ENCODE measurements at places on chromosomes 16 and 17. TPM values are rescaled to one million over a fixed set of nuclear protein-coding genes. Genes with fewer than 3 reads are reported as not detected.
A peak's percentile ranks its signal among the peaks of the same experiment; 100 is the strongest.

DNA sequence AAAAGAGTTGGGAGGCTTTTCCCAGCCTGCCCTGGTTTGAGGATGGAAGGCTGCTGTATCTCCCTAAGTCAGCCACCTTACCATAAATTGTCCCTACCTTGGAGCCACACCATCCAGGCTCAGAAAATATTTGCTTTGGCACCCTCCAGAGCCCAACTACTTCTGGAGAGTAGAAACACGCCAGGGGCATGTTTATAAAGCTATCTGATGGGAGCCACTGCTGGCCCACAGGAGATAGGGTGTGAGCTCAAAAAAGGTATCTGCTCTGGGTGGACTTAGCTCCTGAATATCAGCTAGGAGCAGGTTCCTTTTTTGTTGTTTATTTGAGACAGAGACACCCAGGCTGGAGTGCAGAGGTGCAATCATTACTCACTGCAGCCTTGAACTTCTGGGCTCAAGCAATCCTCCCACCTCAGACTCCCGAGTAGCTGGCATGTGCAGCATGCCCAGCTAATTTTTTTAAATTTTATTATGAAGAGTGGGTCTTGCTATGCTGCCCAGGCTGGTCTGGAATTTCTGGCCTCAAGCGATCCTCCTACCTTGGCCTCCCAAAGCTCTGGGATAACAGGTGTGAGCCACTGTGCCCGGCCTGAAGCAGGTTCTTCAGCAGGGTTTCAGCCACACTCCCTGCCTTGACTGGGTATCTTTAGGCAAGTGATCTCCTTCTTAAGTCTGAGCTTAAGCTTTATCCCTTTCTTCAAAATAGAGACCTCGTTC, 147.1 kb downstream of the SALL1 start:
- DNase-seq = no peak

DNA sequence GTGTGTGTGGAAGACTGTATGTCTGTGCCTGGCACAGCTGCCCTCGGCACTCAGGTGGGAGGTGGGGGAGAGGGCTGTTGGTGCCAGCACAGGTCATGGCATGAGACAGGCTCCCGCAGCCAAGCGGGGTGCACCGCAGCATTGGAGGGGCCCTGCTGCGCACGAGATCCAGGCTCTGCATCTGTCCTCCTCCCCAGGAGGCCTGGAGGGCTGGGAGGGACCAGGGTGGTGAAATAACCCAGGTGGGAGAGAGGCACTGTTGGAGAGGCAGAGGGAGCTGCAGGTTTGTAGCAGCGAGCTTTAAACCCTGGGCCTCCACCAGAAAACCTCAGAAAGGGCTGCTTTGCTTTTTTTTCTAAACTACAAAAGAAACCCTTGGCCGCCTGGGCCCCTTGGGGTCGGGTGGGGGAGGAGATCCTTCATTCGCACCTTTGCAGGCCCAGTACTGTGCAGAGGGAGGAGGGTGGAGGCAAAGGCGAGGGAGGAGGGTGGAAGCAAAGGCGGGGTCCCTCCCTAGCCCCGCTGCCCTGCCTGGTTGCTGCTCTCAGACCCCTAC, 241.7 kb downstream of the SEC14L1 start:
- no peak for DNase-seq

- DNase-seq = no peak
Measured at GRCh38 chr16:50932348-50932935, 190.6 kb downstream of the CYLD start.

GRCh38 chr16:30947541-30947858, 1.4 kb upstream of the ORAI3 start:
- no peak for DNase-seq

- DNase-seq = no peak
Measured at GRCh38 chr16:19613834-19614233, 58.3 kb downstream of the VPS35L start.

DNA sequence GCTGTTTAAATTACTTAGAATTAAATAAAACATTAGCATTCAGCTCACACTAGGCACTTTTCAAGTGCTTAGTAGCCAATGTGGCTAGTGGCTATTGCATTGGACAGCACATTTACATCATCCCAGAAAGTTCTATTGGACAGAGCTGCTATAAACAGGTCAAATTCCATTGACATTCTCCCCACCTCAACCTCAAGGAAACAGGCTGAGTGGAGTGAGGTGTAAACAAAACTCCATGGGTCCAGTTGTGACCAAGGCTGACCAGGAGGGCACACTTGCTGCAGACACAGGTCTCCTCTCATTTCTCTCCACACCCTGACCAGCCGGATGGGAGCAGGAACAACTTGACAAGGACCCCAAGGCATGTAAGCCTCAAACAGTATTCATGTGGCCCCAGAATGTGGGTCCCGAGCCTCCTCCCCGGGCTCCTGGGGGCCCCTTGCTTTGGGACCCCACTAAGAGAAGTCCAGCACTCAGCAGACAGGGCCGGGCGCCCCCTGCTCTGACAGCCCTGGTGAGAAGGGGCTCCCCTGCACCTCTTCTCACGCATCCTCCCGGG, 488 bp downstream of the C17orf113 start:
- DNase-seq = no peak

GRCh38 chr17:75478508-75478907, 22.1 kb downstream of the TMEM94 start:
- DNase-seq = no peak

DNA sequence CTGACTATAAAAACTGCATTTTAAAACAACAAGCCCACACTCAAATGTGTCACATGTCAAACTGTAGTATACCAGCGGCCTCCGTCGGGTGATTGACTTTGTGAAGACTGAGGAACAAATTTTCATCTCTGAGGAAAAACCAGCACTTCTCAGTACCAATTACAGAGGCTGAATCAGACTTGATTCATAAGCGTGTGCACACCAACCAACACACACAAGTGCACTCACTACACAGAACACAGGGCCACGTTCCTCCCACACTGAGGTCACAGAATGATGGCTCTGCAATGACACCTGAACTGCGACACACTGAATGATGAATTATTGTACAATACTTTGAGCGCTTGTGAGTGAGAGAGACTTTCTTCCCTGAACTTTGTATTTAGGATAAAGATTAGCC, 29.6 kb downstream of the XPO6 start:
- no peak for DNase-seq

DNA sequence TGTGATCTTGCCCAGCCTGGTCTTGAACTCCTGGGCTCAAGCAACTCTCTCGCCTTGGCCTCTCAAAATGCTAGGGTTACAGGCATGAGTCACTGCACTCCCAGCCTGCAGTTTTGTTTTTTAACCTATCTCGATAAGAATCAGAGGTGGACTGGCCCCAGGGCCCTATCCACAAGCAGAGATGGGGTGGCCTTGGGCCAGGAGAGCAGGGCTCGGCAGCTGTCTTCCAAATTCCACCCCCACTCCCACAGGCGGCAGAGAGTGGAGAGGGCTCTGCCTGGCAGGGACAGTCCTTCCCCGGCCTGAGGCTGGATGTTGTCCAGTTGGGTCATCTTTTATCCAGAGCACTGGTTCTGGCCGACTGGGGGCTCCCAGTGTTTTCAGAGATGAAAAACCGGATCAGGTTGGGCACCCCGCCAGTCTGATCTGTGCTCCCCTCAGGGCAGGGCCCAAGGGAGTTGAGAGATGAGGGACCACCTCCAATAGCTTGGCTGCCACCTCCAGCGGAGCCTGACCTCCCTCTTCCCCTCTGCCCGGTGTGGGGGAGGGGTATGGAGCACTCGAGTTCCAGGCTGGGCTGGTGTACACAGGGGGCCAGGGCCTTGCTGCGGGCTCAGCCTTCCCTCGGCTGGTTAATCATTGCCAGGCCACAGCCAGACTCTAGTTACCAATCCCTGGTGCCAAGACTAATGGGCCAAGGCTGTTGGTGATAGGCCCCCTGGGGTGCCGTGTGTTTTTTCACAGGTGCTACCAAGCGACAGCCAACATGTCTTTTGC, 30.3 kb upstream of the MYO15B start:
- DNase-seq = peak; percentile 87

GRCh38 chr16:10918294-10919002, 23.8 kb downstream of the DEXI start:
- DNase-seq = peak; percentile 85

DNA sequence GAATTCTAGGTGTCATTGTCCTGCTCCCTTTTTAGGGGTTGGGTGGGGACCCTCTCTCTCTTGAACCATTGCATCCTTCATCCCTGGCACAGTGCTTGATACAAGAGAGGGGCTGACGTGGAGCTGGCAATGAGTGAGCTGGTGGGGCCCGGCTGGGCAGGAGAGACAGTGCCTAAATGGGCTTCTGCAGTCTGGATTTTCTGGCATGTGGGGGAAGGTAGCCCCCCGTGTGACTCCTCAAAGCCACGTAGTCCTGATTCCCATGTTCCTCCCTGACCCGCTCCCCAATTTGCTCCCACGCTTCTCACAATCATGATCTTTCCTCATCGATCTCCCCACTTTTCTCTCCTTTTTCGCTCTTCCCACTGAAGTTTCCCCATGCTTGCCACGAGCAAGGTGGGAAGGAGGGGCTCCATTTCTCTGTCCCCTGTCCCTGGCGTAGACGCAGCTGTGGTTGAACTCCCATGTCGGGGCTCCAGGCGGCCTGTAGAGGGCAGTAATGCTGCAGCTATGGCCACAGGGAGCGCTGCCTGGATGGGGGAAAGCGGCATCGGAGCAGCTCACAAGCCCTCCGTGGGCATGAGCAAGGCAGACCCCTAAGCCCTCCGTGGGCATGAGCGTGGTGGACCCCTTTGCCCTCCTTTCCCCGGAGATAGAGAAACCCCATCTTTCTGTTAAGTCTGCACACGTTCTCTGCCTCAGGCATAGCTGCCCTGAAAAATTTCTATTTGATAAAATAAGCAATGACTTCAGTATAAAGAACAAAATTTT, 47.5 kb downstream of the HAPSTR1 start:
- peak; percentile 66 for DNase-seq

GRCh38 chr17:39781031-39781860, 43.5 kb downstream of the GRB7 start:
- DNase-seq = no peak

DNA sequence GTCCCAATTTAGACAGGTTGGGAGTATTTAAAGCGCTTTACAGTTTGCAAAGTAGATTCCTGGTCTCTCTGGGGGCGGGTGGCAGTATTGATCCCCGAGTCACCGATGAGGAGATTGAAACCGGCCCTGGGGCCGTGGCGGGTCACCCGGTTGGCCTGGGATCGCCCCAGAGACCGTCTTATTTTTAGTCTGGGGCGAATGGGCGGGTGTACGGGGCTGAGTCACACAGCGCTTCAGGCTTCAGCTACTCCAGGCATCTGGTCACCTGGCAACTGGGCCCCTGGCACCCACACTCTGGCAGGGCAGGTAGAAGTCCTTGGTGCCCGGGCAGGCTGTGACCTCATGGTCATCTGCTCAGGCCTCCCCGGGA, 669 bp downstream of the MIEF2 start:
- peak; percentile 48 for DNase-seq

GRCh38 chr16:28288114-28288513, 4.2 kb upstream of the SBK1 start:
- DNase-seq = no peak

GRCh38 chr17:27980043-27980442, 62.4 kb upstream of the NLK start:
- DNase-seq = no peak

GRCh38 chr16:65545413-65545956, 423.6 kb upstream of the CDH11 start:
- no peak for DNase-seq

GRCh38 chr16:59899940-59900339, 1165.8 kb upstream of the GOT2 start:
- no peak for DNase-seq

DNA sequence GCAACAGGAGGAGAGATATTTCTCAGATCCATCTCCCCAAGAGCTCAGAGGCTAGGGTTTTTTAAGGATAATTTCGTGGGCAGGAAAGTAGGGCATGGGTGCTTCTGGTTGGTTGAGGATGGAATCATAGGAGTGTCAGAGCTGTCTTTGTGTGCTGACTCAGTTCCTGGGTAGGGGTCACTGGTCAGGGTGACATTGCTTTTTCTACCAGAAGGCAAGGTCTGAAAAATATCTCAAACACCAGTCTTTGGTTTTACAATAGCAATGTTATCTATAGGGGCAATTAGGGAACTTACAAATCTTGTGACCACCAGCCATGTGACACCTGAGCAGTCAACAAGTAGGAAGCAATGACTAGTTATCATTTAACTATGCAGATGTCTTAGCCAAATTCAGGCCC, 82.9 kb upstream of the DYNLRB2 start:
- no peak for DNase-seq

GRCh38 chr17:80119839-80120238, 18.5 kb downstream of the GAA start:
- no peak for DNase-seq

CSH2 gene
- 1.8 TPM for total RNA-seq

MEAK7 gene
- 29.7 TPM for total RNA-seq

EVPL gene
- not detected for total RNA-seq

NQO1 gene
- 9.1 TPM for total RNA-seq

ABI3 gene
- total RNA-seq = 1.00 TPM

YBX2 gene
- total RNA-seq = 1.5 TPM

TNS4 gene
- not detected for total RNA-seq

CDRT15 gene
- not detected for total RNA-seq

C17orf107 gene
- 4.3 TPM for total RNA-seq
